ENCODE measurements at places on chromosomes 1 and 21.

GRCh38 chr1:55214212-55214933 is 791 bp downstream of the USP24 start:
- DNase-seq: no peak

- no peak for DNase-seq
Measured at GRCh38 chr1:225662155-225662554, 9.2 kb upstream of the ENAH start.

- no peak for DNase-seq
Measured at GRCh38 chr1:7960867-7961215, 670 bp upstream of the PARK7 start.

- no peak for DNase-seq
Measured at GRCh38 chr1:36645867-36646266, 163.2 kb upstream of the CSF3R start.

DNA sequence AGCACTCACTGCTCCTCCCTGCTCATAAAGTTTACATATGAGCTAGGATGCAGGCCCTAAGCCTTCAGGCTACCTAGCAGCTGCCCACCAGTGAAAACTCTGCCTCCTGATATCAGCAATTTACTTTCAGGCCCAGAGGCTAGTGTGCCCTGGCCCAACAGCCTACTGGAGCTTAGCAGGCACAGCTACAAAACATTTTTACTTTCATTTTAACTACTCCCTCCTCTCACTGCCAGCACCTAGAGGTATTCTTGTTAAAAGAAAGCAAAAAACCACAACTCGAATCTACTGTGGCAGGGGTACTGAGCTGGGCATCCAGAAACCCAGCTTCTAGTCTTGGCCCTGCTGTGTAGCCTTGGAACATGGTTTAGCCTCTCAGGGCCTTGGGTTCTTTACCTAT is 5.8 kb upstream of the LORICRIN start:
- DNase-seq: no peak

GRCh38 chr1:157069601-157070000 is 24.1 kb upstream of the ARHGEF11 start:
- no peak for DNase-seq

DNA sequence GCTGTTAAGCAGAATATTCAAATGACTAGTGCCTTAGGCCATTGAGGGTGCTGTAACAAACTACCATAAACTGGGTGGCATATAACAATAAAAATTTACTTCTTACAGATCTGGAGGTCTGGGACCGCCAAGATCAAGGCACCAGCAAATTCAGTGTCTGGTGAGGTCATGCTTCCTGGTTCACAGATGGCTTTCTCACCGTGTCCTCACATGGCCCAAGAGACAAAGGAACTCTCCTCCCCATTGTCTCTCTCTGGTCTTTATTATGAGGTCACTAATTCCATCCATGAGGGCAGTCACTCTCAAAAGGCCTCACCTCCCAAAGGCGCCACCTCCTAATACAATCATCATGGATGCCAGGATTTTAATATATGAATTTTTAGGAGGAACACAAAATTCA is 127.3 kb downstream of the GABPA start:
- no peak for DNase-seq

DNA sequence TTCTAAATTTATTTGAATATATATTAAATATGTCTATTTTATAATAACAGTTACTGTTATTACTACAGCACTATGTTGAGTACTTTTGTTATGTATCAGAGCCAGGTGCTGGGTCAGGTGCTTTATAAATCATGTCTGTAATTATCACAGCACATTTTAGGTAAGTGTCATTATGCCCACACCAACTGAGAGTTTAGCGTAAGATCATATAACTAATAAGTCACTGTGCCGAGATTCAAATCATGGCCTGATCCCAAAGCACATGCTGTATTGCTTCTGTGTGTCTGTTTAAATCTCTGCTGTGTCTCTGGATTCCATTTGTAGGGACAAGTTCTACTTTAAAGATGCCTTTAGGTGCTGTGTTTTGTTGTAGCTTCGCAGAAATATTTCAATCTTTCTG is 1.9 kb downstream of the GPSM2 start:
- DNase-seq: no peak

- DNase-seq: no peak
Measured at GRCh38 chr1:197595304-197595904, 179.9 kb downstream of the DENND1B start.

DNA sequence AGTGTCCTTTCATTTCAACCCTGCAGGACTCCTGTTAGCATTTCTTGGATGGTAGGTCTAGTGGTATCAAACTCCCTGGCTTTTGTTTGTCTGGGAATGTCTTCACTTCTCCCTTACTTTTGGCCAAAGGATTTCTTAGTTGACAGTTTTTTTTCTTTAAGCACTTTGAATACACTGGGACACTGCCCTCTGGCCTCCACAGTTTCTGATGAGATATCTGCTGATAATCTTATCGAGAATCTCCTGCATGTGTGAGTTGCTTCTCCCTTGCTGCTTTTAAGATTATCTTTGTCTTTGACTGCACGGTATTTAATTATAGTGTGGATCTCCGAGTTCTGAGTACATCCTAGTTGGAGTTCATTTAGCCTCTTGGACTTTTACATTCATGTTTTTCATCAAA is 13.3 kb downstream of the UTS2 start:
- no peak for DNase-seq

GRCh38 chr1:150142083-150142482 is 7.6 kb upstream of the PLEKHO1 start:
- no peak for DNase-seq

DNA sequence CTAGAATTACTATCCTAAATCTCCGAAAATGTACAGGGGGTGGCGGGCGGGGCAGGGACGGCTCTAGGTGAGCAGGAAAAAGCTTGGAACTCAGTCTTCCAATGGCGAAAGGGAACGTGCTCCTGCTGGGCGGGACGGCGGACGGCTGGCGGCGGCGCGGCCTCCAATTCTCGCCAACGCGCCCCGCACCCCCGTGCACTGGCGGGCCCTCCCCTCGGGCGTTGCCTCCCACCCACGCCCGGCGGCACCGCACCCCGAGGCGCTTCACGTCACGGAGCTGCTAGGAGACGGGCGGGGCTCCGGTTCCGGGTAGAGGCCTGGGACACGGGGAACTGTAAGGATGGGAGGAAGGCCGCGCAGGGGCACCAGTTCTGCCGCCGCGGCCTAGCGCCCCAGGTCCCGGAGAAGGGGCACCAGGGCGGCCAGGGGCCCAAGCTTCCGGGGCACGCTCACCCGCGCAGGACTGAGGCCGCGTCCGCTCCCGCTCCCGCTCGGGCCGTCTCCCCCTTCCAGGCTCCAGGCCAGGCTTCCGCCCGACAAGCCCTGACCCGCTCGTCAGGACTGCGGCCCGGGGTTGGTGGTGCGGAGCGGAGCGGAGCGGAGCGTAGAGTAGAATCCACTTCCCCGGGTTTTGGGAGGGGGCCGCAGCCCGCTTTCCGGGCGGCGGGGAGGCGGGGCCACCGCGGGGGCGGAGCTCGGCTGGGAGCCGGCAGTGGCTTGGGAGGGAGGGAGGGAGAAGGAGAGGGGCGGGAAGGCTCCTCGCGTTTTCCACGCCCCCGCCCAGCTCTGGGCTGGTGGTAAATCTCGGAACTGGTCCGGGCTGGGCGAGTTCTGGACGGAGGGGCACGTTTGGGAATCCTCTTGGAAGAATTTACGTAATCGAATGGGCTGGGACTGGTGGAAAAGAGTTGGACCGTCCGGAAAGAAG is at the start of gene DDX59:
Gene DDX59 (minus strand): TSS at position 594 of the 928 bp plus-strand sequence. CDS start 3,167 bp downstream, outside the sequence.
- DNase-seq: peak; percentile 95

DNA sequence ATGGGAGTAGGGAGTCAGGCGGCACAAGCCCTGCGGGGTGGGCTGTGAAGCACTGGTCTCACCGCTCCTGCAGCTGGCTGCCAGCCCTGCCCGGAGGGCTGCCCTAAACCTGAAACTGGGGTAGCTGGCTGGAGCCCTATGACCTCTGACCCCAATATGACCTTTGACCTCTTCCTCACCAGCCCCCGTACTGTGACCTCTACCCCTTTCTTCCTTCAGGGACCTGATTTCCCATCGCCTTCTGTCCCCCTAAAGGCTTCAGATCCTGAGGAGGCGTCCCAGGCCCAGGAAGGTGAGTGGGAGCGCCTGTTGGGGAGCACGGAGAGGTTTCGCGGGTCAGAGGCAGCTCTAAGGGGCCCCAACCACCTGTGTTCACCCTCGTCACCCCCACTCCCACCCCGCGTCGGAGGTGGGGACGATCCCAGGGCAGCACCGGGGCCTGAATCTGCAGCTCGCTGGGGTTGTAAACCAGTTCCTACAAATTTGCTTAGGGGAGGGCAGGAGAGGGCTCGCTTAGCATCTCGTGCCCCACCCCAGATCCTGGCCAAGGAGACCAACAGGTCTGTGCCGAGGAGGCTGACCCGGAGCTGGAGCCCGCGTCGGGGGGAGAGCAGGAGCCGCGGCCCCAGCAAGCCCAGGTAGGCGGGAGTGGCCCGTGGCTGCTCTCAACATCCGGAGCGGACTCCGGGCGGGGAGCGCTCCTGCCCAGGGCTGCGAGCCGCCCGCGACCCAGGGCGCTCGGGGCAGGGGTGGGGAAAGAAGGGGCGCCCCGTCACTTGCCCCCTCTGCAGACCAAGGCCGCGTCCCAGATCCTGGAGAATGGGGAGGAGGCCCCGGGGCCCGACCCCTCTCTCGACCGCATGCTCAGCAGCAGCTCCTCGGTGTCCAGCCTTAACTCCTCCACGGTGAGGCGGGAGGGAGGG is 7.3 kb downstream of the SYTL1 start:
- DNase-seq: no peak

GRCh38 chr1:24963943-24964693 is 34.0 kb upstream of the RUNX3 start:
- no peak for DNase-seq

DNA sequence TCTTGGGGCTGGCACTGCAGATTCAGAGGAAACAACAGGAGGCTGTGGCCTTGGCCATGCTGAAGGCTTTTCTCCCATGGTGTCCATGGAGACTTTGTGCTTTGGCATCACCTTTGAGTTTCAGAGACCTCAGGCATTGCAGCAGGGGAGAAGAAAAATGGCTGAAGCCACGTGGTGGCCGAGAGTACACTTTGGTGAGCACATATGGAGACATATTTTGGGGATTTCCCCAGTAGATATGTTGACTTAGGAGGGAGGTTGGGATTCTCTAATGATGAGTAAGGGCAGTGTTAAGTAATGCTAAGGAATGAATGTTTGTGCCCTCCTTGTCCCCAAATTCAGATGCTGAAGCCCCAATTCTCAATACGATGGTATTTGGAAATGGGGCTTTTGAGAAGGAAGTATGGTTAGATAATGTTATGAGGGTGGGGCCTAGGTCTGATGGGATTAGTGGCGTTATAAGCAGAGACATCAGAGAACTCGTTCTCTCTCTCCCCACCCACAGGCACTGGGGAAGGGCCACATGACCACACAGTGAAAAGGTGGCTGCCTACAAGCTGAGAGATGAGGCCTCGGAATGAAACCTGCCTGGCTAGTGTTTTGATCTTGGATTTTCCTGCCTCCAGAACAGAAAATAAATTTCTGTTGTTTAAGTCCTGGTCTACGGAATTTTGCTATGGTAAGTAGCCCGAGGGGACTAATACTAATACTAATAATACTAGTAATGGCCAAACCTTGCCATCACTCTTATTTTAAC is 98.6 kb downstream of the TBX19 start:
- DNase-seq: no peak

DNA sequence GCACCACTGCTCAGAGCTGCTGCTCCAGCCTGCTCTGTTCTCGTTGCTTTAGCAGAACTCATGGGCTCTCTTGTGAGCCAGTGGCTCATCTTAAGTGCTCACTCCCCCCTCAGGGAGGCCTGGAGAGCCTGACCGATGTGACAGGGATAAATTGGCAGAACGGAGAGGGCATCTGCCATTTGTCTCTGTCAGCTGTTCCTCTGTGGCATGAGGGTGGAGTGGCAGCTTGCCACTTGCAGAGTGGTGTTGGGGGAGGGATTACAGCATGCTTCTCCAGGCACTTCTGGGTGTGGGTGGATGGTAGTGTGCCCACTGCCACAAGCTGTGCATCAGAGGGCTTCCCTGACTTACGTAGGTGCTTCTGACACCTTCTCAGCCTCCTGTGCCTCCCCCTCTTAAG is 229.5 kb downstream of the PAPPA2 start:
- DNase-seq: no peak
